ENCODE measurements at places on chromosomes 11 and 22. TPM values are rescaled to one million over a fixed set of nuclear protein-coding genes. Genes with fewer than 3 reads are reported as not detected.

DNA sequence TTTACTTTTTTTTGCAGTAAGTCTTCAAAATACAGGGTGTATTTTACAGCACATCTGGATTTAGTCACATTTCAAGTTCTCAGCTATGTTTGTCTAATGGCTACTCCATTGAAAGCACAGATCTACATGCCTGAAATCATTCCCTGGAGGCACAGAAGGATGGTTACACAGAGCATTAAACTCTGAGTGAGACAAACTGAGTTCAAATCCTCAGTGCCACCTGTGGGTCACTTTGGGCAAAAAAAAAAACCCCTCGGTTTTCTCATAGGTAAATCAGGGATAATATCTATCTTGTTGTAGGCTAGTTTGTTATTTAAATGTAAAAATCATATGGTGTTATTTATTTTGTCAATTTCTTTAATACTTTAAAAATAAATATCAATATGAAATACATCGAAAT is 7.7 kb downstream of the ANKRD49 start:
- no peak for DNase-seq

- DNase-seq, result peak; percentile 97
These were observed 106.4 kb downstream of the MIAT start for GRCh38 chr22:26763633-26764361.

GRCh38 chr11:57357856-57358255 is 19.7 kb downstream of the P2RX3 start:
- DNase-seq, result no peak

DNA sequence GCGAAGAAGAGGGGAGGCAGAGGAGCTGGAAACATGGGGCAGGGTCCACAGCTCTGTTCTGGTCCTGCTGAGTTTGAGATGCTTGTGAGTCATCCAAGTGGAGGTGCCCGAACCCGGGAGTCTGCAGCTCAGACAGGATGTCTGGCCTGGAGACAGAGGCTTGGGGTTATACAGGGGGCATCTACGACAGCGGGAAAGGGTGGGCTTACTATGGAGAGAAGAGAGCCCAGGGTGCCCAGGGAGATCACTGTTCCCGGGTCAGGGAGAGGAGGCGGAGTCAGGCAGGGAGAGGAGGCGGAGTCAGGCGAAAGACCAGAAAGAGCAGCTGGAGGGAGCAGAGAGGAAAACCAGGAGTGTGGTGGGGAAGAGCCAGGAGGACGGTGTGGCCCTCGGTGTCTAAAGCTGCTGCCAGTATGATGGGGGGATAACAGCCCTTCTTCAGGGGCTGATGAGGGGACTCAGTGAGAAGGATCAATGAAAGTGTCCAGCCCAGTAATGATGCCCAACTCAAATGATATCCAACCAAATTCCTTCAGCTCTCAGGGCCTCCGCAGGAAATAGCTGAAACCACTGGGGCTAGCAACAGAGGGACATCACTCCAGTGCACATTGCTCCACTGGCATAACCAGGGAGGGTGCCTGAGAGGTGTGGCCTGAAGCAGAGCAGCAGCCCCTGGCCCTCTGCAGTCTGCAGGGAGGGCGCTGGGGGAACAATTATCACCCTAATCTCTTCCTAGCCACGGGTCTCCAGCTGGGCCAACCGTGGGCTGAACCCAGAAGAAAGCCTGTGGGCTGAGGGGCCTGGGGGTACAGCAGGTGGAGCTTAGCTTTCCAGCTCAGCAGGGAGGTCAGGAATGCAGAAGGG is 2.6 kb upstream of the LTBP3 start:
- peak; percentile 81 for DNase-seq

DNA sequence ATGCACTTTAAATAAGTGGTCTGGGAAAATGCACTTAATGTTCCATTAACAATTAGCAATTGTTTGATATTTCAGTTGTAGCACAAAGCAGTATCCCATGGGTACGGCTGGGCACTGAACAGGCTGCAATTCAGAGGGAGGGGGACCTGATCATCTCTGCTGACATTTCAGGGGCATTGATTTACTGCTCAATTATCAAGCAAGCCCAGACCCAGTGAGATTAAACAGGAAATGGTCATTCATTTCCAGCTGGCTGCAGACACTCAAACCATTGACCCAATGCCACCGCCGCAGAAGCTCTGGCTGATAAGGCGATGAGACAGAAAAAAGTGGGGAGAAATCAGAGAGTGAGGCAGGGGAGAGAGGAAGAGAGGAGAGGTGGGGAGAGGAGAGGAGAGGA is 1.2 kb downstream of the GPR83 start:
- no peak for DNase-seq

The MB gene
- total RNA-seq, result not detected

The MYOD1 gene
- total RNA-seq, result not detected

DNA sequence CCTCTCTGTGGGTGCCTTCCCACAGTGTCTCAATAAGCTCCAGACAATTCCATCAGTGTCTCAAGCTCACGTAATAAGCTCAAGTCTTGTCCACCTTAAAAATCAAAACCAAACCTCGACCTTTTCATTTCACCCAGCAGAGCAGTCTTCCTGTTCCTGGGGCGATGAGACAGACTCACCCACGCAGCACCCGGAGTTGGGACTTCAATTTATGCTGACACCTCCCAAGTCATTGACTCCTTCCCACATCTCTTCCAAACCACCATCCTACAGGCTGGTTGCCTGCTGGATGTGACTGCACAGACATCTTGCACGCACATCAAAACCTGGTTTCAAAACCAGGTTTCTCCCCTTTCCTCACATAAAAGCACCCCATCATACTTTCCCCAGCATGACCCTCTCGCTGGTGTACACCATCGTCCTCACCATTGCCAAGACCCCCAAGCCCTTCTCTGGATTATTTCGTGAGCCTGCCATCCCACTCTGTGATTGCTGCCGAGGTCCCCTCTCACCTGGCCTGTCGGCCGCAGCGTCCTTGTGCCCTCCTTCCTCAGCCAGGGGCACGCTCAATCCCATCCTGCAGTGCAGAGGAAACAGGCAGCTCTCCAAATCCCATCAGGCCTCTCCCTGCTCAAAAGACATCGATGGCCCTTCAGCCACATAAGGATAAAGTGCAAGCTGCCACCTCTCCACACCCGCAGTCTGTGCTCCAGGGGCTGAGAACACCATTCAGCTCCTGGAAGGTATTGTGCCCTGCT is 45.1 kb upstream of the FBXO3 start:
- DNase-seq, result no peak

The RCOR2 gene
- 1.5 TPM for total RNA-seq

- DNase-seq, result no peak
These were observed 26.6 kb downstream of the TMEM123 start for GRCh38 chr11:102426000-102426399.

DNA sequence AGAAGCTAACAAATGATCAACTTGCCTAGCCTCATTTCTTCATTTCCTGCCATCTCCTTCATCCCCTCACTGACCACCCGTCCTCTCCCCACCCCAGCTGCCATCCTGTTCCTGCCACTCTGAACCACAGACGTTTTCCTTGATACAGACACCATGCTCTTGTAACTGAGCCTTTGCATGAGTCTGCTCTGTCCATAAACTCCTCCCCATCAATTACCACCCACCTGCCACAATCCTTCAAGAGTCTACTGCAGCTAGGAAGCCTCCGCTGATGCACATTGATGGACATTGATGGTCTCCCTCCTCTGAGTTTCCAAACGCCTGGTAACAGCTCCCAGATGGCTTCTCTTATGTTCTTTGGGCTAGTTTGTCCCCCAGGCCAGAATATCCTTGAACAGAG is 193.8 kb downstream of the DBX1 start:
- no peak for DNase-seq

The IL18 gene
- total RNA-seq, result 1.2 TPM

The PGR gene
- not detected for total RNA-seq

DNA sequence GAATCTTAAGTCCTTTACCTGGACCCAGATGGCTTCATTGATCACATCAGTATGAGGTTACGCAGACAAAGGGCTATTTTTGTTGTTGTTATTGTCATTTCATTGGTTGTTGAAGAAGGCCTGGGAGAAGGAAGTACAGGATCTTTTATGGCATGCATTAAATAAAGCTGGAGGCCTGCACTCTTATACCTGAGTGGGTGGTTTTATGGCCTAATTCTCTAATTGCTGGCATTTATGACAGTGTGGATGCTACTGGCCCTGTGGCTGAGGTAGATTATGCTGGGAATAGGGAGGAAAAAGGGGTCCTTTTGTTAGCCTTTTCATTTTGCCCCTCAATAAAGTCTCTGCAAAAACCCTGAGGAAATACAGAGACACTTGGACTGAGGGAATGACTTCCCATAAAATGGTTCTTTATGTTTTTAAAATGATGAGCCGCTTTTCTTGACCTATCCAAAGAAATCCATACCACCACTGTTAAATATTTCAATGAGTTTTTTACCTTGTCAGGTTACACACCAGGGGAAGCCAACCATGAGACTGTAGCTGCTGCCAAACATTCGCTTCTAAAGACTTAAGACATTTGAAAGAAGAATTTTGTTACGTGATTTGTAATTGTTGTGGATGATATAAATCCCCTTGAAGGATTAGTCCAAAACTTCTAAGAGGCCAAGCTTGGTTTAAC is 6.8 kb downstream of the KMT2A start:
- DNase-seq, result no peak

- DNase-seq, result no peak
These were observed 13.0 kb downstream of the FAR1 start for GRCh38 chr11:13681446-13681845.

The SVIP gene
- 14.2 TPM for total RNA-seq

- DNase-seq, result no peak
These were observed 7.9 kb upstream of the OR56B4 start for GRCh38 chr11:6099577-6099976.

GRCh38 chr22:46348099-46348695 is 12.7 kb downstream of the TRMU start:
- DNase-seq, result no peak

The OR8A1 gene
- not detected for total RNA-seq

The CASP5 gene
- not detected for total RNA-seq

DNA sequence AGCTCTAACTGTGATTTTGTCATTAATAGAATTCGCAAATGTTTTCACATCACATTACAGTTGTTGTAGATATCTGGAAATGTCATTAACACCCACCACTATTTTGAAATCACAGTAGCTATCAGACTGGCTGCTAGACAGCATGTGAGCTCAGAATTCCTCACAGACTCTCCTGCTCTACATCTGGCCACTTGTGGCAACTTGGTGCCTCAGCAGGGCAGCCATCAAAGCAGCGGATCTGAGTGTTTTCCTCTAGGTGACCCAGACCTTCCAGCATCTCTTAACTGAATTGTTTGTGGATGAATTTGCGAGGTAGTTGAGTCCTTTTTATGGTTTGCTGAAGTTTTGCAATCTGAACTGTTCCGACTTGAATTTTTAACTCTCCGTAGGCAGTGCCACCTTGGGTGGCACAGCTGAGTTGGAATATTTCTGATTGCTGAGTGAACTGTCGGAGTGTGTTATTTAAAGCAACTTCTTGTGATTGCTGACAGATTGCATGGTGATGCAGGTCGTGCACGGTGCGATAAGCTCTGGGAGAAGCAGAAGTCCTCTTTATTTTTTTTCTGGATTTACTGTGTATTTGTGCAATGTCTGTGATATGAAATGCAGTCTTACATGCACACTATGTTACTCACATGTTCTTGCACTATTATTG is 114.0 kb upstream of the PLET1 start:
- no peak for DNase-seq

DNA sequence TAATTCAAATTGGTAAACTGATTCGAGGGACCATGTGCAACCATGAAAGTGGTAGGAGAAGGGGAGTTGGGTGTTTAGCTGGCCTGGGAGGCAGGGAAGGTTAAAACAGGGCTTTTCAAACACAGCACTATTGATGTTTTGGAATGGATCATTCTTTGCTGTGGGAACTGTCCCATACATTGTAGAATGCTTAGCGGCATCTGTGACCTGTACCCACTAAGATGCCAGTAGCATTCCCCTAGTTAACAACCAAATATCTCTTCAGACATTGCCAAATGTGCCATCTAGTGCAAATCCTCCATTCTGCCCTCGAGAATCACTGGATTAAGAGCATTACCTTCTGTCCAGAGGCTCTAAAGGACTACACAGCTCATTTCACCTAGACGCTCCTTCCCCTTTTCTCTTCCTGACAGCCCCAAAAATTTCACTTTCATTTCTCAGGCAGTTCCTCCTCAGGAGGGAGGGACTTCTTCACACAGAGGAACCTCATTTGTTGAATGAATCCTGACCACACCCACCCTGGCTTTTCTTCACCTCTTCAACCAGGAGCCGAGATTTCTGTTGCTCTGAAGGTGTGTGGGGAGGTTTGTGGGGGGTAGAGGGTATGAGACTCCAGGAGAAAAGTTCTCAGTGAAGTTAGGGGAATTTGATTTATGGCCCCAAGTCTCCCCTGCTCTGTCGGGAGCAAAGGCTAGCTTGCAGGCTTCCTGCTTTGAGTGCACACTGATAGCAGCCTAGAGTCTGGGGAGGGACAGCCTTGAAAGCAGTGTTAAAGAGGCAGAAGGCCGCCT is at the start of gene TRIM34:
TRIM34 (plus strand) TSS at position 513 of the 791 bp plus-strand sequence. CDS start 7,331 bp downstream, outside the sequence.
- DNase-seq, result peak; percentile 84

The MOGAT2 gene
- total RNA-seq, result not detected

GRCh38 chr11:59182457-59183151 is 10.7 kb downstream of the DTX4 start:
- DNase-seq, result no peak

- DNase-seq, result peak; percentile 91
These were observed at the start of the genes KCTD21 and USP35 for GRCh38 chr11:78188286-78189173. KCTD21 (minus strand) TSS chr11:78188626; CDS start chr11:78174554, 14,072 bp downstream. USP35 (plus strand) TSS chr11:78188919; CDS start chr11:78196246, 7,327 bp downstream.

The CCDC81 gene
- 18.2 TPM for total RNA-seq

GRCh38 chr11:4523666-4524065 is 21.3 kb upstream of the OR52M1 start:
- DNase-seq, result no peak

- no peak for DNase-seq
These were observed 22.2 kb downstream of the OR56B4 start for GRCh38 chr11:6129635-6130034.

DNA sequence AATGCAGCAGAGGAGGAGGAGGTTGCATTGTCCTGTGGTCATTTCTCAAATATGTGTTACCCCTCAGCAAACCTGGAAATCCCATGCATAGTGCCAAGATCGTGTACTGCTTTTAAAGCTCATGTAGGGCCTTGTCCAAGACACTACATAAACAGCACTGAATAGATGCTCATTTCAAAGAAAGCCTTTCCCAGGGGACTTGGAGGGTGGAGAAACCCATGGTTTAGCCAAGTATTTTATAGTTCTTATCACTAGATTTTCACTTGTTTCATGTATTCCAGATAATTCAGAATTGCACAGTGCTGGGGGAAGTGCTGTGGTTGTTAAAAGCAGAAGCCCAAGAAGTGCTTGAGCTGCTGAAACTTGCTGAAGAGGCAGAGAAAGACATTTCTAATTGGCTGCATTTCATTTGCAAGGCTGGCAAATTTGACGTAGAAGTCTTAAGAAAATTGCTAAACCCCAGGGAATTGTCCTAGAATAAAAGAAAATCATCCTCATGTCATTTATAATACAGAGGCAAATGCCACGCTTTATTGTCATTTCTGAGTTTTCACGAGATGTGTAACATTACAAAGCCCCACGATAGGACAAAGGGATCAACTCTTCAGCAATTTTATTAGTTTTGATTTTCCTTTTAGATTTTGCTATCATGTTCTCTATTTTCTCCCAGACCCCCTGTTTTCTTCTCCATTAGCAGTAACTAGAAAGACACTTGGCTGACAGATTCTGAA is 20.1 kb downstream of the CSRP3 start:
- no peak for DNase-seq

GRCh38 chr11:103536335-103536722 is 427.1 kb downstream of the DYNC2H1 start:
- DNase-seq, result no peak
